T-helper 9 cell (primary cell): ENCODE measurements at places on chromosomes 5 and 9.

GRCh38 chr5:140690376-140690932 lies 716 bp downstream of the HARS1 start:
- DNase-seq = no peak

- DNase-seq = no peak
These were observed 19.0 kb downstream of the TMC1 start for GRCh38 chr9:72540348-72540873.

GRCh38 chr9:112035166-112035826 lies 138.7 kb downstream of the UGCG start:
- no peak for DNase-seq

GRCh38 chr5:143037071-143037470 lies 266.9 kb downstream of the ARHGAP26 start:
- DNase-seq = no peak
